GF-D8 (cell line): ENCODE measurements at places on chromosomes 6 and 20.

- no peak for DNase-seq
Observed at GRCh38 chr6:85580118-85580877, 13.4 kb downstream of the SNX14 start.

- peak; percentile 8 for DNase-seq
Observed at GRCh38 chr6:30615958-30616810, 859 bp downstream of the PPP1R10 start.

DNA sequence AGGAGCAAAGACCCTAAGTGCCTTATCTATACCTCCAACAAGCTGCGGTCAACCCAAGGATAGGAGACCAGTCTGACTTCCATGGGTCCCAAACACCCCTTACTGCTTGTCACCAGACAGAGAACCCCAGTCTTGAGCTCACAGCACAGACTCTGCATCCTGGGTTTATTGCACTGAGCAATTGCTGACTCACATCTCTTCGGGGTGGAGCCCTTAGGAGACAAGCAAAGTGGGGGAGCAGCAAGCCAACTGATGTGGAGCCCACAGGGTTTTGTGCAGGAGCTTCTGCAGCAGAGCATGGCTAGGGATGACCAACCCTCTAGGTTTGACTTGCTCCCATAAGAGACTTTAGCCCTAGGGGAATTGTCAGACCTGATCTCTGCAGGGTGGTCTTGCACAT lies 38.6 kb upstream of the EYS start:
- no peak for DNase-seq

DNA sequence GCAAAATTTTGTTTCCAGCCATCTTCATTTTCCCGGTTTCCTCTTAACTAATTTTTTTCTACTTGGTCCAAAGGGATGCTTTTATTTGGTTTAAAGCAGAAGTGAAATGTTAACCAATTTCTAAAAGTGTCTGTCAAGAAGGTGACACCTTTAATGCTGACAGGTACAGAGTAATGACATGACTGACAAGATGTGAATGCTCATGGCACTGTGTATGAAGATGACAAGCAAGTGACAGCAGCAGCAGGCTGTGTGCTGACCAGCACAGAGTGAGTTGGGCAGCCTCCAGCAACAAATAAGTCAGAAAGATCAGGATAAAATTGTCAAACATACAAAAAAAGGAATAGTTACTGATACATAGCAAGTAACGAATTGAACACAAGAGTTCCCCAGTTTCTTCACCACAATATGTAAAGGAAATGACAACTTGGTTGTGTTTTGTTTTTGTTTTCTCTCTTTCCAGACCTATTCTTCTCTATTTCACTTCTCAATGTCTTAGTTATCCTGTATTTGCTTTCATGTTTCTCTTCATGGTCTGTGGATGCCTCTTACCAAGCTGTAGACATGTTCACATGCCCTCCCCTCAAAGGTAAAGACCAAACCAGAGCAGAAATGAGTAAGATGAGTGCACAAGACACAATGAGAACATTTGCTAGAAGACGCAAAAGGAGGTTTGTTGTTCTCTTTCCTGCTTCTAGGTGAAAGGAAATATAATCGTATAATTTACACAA lies 174.9 kb downstream of the FRK start:
- DNase-seq: no peak
